Pons (tissue), 1 donor: ENCODE measurements at places on chromosomes 5 and 9.
A peak's percentile ranks its signal among the peaks of the same experiment; 100 is the strongest.

DNA sequence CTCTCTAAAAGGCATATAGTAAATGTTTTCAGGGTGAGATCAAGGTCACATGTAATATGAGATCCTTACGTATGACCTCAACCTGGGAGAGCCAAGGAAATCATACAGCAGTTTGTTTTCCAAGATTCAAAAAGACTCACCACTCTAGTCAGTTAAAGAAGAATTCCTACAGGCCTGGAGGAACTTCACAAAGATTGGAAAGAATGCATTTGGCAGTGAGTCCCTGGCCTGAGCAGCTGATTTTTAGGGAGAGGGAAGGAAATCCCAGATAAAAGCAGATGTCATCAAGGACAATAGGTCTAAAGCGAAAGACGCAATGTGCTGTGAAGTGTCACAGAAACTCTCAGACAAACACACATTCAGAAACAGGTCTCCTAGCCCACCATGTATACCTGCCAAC, 424.0 kb upstream of the ZNF462 start:
- no peak for DNase-seq

DNA sequence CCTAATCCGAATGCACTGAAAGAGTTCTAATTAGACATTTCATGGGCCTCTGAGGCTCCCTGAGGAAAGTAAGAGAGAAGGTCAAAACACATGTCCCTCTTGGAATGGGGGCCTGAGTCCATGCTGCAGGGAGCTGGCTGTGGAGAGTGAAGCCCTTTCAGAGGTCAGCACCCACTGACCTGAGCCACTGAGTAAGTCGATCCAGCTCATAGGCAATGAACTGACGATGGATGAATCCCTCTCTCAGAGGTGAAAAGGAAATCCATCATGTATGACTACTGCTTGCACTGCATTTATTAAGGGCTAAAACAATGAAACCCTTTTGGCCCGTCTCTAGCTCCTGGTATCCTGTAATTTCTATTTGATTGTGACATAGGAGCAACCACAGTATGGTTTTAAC, 288.9 kb upstream of the VLDLR start:
- DNase-seq = no peak

DNA sequence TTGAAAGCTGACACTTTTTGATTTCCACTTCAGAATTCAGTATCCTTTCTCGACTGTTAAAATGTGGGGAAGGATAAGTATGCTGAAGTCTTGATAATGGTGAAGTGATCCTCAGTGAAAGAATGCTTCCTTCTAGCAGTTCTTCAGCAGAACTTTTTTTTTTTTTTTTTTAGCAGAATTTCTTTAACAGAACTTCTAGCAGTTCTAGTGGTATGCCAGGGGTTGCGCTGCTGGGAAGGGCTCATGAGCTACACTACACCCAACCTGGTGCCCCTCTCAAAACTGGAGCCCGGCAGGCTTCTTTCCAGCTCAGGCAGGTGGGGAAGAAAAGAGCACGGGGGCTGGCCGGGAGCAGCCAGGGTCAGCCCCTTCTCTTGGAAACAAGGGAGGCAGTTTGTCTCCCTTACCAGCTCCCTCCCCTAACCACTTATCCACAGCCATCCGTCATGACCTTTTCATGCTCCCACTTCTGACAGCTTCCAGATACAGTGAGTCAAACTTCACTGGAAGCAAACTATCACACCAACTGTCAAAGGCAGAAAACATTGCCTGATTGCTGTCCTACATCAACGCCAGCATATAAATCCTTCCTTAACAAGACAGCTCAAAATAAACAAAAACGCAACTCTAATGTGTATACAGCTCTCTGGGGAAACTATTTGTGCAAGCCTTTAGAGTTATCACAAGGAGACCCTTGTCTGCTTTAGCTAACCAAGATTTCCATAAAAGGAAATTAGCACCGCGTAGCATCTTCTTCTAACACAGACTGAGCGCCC, 211.5 kb downstream of the GAPVD1 start:
- DNase-seq = peak; percentile 9

DNA sequence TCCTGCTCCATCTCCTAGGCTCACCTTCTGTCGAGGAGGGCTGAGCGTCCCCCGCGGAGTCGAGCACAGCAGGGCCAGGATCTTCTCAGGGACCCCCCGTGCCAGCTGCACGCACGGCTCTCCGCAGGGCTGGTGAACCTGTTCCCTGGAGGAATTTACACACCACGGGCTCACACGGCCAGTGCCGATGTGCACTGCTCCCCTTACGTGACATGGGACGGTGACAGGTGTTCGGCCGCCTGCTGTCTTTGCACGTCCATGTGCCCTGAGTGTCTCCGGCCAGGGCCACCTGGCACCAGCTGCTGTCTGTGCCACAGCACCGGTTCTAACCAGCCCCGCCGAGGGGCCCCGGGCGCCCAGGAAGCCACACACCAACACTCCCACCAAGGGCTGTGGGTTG, 8.7 kb upstream of the AGPAT2 start:
- DNase-seq = no peak

- no peak for DNase-seq
Measured at GRCh38 chr5:173234129-173234790, 746 bp downstream of the NKX2-5 start.

GRCh38 chr9:113991714-113992113, 86.4 kb downstream of the AMBP start:
- DNase-seq = no peak

DNA sequence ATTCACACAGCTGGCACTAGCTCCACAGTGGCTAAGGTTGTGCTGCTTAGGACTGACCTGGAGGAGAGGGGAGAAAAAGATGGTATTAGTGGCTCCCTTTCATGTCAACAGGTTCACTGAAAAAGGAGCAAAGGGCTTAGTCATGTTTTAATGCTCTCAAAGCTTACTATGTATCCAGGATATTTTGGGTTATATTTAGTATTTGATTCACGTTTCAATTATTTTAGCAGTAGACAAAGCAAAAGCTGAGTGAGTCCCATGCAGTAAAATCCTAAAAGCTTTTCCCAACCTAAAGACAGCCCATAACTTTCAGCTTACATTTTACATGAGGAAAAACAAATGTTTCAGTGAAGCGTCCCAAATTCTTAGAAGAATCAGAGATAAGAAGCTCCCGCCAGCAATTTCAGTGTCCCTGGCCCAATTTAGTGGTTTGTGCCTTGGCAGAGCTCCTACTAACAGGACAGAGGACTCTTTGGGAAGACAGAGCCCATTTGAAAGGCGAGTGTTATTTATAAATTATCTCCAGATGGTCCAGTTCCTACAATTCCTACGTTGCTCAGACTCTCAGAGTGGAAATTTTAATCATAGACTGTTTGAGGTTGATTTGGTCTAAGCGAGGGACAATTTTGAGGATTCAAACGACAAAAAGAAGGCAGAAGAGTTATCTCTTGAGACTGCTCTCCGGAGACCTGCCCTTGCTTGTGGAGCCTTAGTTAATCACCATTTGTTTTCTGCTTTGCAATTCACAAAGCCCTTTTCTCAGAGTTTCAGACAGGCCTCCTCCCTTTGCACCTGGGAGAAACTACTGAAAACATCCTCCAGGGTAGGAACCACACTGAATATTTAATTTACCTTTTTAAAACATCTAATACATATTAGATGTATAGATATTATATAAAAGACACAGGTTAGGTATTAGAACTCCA, 225.0 kb upstream of the ANKRD55 start:
- peak; percentile 55 for DNase-seq

GRCh38 chr5:131378721-131379541, 115.1 kb downstream of the CDC42SE2 start:
- DNase-seq = no peak

- DNase-seq = no peak
Measured at GRCh38 chr5:2221450-2221849, 338.7 kb upstream of the IRX4 start.

DNA sequence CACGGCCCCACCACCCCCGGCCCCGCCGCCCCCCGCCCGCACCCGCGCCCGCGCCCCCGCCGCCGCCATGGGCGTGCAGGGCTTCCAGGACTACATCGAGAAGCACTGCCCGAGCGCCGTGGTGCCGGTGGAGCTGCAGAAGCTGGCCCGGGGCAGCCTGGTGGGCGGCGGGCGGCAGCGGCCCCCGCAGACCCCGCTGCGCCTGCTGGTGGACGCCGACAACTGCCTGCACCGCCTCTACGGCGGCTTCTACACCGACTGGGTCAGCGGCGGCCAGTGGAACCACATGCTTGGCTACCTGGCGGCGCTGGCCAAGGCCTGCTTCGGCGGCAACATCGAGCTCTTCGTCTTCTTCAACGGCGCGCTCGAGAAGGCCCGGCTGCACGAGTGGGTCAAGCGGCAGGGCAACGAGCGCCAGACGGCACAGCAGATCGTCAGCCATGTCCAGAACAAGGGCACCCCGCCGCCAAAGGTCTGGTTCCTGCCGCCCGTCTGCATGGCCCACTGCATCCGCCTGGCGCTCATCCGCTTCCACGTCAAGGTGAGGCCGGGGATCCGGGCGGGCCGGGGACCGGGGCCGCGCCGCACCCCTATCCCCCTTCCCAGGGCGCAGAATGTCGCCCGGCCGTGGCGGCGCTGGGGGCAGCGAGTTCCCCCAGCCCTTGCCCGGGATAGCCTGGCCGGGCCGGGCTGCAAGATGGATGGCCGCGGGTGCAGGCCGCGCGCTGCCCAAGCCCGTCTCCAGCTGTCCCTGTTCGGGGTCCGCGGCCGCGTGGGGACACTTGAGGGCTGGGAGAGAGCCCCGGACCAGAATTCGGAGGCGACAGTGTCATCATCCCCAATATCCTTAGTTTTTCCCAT, 594 bp downstream of the FAM120A start:
- DNase-seq = no peak

DNA sequence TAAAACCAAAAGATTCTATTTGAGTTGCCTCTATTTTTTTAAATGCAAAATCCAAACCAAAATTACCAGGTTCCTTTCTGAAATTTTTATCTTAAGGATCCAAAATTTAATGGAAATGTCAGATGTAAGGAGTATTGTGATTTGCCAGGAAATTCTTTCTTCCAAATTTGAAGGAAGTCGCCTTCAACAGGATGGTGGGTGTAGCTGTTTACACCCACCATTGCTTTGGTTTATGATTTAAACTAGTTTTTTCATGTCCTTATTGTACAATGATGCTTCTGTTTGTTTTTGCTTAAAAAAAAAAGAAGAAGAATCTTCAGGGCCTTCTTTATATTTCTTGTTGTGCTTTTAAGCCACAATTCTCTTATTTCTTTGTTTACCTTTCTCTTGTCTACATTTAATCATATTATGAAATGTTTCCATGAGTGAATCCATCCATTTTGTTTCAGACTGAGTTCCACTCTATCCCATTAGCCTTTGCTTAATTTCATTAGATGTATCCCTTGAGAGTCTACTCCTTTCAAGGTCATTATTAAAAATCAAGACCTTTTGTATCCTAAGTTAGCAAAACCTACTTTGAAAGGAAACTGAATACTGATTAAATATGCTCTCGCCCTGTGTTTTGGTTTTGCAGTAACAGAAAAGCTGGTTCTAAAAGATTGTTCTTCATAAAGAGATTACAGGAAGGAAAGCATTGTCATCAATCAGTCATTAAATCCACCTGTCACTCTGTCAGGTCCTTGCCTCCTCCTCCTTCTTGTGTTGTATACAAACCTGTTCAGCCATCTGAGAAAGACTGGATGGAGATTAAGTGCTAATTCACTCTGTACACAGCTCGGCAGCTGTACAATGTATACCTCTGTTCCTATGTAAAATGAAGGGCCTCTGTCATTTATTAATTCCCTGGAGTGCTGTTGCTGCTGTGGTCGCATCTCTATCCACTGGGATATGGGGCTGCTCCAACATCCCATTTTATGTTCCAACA, 45.5 kb upstream of the SLC2A8 start:
- DNase-seq = no peak

DNA sequence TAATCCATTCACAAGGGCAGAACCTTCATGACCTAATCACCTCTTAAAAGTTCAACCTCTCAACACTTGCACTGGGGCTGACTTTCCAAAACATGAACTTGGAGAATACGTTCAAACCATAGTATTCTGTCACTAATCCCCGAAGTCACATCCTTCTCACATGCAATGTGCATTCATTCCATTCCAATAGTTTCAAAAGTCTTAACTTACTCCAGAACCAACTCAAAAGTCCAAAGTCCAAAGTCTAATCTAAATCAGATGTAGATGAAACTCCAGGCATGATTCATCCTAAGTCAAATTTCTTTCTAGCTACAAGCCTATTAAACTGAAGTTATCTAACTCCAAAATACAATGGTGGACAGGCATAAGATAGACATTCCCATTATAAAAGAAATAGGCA, 21.7 kb upstream of the ADAMTSL1 start:
- DNase-seq = no peak

DNA sequence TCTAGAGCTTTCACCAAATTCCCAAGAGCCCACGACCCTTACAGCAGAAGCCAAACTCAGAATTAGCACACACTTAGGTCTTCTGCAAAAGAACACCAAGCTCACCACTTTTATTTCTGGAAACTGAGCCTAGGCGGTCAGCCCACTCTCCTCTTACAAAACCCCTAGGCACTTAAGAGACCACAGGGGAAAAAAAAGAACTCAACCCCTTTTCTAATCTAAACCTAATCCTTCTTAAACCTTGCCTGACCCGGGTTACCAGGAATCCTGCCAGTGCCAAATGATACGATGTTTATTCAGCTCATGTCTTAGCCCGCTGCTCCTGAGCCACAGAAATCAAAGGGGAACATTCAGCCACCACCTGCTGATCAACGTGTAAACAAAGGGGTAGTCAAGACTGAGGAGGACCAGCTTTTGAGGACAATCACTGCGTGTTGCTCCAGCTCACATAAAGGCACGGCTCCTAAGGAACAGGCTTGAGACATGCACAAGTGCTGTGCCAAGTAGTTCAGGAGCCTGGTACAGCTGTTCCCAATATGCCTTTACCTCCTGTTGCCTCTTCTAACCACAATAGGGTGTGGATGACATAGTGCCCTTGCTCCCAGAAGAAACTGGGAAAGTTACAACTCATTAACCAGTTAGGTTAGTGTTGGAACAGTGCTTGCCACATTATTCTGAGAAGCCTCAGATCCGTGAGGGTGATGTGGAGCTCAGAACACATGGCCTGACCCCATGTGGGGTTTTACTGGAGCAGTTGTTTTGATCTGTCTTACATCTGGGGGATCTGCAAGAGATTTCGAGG, 49.3 kb downstream of the ZFAND5 start:
- DNase-seq = peak; percentile 66
